Natural killer cell (primary cell): ENCODE measurements at places on chromosomes 3 and 15. TPM values are rescaled to one million over a fixed set of nuclear protein-coding genes. Genes with fewer than 3 reads are reported as not detected.

PLA1A gene
- total RNA-seq: 0.34 TPM

DNA sequence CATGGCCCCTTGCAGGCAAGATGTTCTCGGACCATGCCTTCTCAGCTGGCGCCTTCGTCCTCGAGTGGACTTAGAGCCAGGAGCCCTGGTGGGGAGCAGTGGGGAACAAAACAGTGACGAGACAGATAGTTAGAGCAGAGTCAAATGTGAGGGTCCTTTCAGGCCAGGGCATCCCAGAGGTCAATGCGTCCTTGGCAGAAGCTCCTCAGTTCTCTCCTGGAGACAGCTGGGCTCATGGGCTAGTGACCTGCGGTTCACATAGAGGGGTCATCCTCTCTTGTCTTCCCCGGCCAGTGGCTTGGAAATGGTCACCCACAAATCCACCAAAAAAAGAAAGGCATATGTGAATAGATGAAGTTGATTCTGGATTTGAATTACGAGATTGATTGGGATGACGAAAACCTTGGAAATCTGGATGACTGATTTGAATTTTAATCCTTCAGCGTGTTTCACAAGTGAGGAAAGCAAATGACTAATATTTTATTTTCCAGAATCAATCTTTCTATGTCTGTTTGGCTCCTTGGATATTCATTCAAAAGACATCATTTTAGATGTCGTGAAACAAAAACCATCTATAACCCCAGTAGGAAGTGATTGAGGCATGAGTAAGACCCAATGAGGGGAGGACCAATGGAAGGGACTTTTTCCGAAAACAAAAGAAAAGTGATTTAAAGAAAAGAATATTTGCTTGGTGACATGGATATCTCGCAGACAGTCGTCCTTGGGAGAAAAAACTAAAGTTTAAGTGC lies 84.5 kb downstream of the ASB7 start:
- no peak overlapping the region for H3K27ac ChIP-seq
- no peak overlapping the region for H3K4me3 ChIP-seq
- no peaks in the 10 kb centered on the region for H3K27me3 ChIP-seq
- no peaks in the 10 kb centered on the region for H3K36me3 ChIP-seq
- DNase-seq: no peak
- H3K4me1 ChIP-seq: peaks cover 3% of the 10 kb centered on the region

- no peaks in the 10 kb centered on the region for H3K4me1 ChIP-seq
- H3K27ac ChIP-seq: no peak overlapping the region
- H3K27me3 ChIP-seq: peaks cover 9% of the 10 kb centered on the region
- no peak overlapping the region for H3K4me3 ChIP-seq
Observed at GRCh38 chr15:95503107-95503506, 827.4 kb upstream of the NR2F2 start.

GOLGA8S gene
- 2.3 TPM for total RNA-seq

- H3K4me1 ChIP-seq: no peaks in the 10 kb centered on the region
- H3K27me3 ChIP-seq: no peaks in the 10 kb centered on the region
- H3K4me3 ChIP-seq: no peak overlapping the region
Observed at GRCh38 chr3:29585368-29585767, 304.5 kb downstream of the RBMS3 start.

GRCh38 chr3:115658337-115659181 lies 35.2 kb downstream of the GAP43 start:
- no peaks in the 10 kb centered on the region for H3K36me3 ChIP-seq
- peak overlapping the region; percentile 71 for H3K4me3 ChIP-seq
- peaks cover 1% of the 10 kb centered on the region for H3K27me3 ChIP-seq
- peak overlapping the region; percentile 89 for H3K27ac ChIP-seq

BDH1 gene
- 14.0 TPM for total RNA-seq

DNA sequence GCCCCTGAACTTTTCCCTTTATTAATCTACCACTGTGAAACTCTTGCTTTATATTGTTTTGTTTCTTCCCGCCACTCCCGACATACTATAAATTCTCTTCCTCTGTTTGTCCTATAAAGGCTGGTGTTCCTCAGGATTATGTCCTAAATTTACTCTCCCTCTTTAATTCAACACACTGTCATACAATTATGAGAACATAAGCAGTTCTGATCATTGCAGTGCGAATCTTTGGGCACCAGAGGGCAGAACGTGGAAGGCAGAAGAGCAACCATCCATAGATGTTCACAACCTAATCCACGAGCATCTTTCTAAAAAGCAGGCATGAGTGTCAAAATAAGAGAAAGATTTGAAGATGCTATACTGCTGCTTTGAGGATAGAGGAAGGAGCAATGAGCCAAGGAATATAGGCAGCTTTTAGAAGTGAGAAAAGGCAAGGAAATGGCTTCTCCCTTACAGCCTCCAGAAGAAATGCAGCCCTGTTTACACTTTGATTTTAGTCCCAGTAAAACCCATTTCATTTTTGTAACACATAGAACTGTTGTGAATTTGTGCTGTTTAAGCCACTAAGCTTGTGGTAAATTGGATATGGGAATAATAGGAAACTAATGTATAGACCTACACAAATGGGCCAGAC lies 179.4 kb downstream of the GBE1 start:
- no peaks in the 10 kb centered on the region for H3K4me1 ChIP-seq
- peak; percentile 14 for DNase-seq
- H3K4me3 ChIP-seq: no peak overlapping the region
- peaks cover 2% of the 10 kb centered on the region for H3K36me3 ChIP-seq
- no peak overlapping the region for H3K27ac ChIP-seq
- H3K27me3 ChIP-seq: no peaks in the 10 kb centered on the region

IL16 gene
- total RNA-seq: 114 TPM
